CD4-positive, alpha-beta T cell treated with Interleukin-2 at 100 ng/mL for 4 hours (primary cell): ENCODE measurements at places on chromosomes 5 and 9.

DNA sequence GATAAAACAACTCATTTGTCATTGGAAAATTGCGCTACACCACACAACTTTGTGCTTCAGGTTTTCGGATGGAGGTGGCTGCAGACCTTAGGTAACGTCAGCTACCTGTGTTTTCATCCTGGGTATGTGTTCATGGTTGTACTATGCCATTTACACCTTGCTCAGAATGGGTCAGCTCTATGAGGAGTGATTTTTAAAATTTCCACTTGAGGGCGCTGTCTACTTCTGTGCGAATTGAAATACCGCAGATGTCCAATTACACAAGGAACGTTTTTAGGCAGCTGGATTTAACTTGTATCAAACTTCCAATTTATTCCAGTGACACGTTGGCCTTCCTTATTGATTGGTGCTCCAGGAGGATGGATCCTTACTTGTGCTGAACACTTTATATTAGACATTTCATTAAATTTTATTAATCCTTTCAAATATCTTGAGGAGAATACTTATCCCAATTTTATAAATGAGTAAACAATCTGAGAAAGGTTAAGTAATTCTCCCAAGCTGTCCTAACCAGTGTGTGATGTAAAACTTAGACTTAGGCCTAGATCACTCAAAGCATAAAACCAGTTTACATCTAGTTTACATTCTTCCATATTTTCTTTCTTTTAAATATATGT lies 23.4 kb downstream of the DMRTA1 start:
- DNase-seq: peak; percentile 31

- no peak for DNase-seq
Observed at GRCh38 chr9:29751226-29751625, 2177.9 kb upstream of the C9orf72 start.

GRCh38 chr5:176578391-176578808 lies 29.3 kb downstream of the CDHR2 start:
- peak; percentile 37 for DNase-seq

DNA sequence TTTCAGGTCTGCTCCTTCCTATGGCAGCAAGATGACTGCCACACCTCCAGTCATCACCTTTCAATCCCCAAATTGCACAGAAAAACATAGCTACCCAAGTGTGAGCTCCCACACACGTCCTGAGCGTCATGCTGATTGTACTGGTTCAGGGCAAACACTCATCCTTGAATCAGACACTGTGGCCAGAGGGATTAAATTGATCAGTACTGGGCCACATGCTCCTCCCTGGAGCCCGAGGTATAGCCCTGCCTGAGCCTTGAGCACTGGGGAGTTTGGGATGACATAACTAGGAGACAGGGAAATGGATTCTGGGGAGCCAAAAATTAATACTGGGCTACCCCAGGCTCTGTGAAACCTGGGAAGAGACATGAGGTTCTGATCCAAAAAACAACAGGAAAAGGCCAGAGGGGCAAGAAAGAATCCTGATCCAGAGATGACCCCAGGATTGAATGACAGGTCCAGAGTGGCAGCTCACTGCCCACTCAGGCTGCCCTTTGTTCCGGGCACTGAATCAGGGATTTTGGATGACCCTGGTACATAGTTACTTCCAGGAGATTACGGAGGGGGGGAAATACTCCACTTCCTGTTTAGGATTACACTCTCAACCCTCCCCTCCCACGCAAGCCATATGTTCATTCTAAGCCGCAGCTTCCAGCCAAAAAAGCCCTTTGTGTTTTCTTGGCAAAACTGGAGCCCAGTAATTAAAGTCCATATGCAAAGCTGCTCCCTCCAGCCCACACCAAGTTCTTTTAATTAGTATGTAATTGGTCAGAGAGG lies 141.6 kb upstream of the SPRY4 start:
- no peak for DNase-seq

DNA sequence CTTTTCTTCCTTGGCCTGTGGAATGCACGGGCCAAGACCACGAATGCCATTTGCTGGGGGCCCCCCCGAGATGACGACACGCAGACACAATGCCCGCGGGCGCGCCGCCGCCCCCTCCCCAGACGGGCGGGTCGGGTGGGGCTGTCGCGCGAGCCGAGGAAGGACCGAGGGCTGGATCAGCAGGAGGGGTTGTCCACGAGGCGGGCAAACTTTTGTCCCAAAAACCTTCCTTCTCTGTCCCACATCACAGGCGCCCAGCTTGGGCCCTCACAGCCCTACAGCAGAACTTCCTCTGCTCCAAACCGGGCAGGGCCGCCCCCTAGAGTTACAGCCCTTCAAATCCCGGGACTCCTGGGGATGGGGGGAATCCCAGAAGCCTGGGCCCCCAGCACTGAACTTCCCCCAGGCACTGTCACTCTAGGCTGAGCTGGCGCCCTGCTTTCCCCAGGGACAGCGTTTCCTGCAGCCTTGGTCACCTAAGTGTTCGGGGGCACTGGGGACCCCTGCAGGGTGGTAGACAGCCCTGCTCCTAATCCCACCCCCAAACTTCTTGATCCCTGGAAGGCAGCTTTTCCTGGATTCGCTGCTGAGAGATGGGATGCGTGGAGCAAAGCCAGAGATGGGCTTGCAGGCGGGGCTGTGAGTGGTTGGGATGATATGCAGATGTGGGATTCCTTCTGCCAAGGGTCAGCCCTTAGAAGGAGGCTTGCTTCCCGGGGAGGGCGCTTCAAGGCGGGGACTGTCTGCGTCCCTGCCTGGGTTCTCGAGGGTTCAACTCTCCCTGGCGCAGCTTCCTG lies 980 bp downstream of the COL5A1 start:
- no peak for DNase-seq

GRCh38 chr9:87776481-87777379 lies 50.8 kb downstream of the CTSL start:
- DNase-seq: no peak

- no peak for DNase-seq
Observed at GRCh38 chr5:36581070-36581469, 25.3 kb upstream of the SLC1A3 start.

- no peak for DNase-seq
Observed at GRCh38 chr9:16585591-16585990, 284.9 kb downstream of the BNC2 start.

GRCh38 chr5:64746446-64746845 lies 22.0 kb downstream of the SREK1IP1 start:
- DNase-seq: no peak

DNA sequence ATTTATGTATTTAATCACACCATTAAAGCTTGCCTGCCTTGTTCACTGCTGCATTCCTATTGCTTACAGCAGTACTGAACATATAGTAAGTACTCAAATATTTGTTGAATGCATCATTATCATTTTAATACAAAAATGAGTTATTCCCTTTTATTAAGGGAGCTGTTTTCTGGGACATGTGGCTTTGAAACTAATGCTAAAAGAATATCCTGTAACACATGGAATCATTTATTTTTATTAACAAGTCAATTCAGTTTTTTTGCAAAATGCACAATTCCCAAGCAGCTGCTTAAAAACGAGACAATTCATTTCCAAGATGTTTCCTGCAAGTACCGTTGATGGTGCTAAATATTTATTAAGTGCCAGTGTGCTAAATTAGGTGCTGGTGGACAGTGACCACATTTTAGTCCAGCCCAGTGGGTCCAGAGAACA lies 148.3 kb upstream of the NR3C1 start:
- DNase-seq: no peak

- DNase-seq: no peak
Observed at GRCh38 chr5:139678751-139679750, 30.9 kb downstream of the CXXC5 start.

DNA sequence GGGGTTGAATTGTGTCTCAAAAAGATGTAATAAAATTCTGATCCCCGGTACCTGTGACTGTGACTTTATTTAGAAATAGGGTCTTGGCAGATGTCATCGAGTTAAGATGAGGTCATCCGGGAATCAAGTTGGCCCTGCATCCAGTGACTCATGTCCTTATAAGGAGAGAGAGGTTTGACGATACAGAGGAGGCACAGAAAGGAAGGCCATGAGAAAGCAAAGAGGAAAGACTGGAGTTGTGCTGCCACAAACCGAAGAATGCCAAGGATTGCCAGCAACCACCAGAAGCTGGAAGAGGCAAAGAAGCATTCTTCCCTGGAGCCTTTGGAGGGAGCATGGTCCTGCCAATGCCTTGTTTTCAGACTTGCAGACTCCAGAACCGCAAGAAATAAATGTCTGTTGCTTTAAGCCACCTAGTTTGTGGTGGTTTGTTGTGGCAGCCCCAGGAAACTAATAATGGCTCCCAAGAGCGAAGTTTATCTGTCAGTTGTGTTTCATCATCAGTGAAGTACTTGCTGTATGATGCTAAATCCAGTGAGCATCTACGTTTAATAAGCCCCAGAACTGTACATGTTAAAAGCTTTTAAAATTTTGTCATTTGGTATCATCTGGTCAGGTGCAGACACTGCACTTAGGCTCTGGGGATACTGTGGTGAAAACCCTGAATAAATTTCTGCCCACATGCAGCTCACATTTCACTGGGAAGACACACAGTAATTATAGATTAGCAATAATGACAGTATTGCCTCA lies 114.8 kb downstream of the TLE4 start:
- DNase-seq: no peak

GRCh38 chr5:178115814-178116142 lies 2.4 kb downstream of the N4BP3 start:
- DNase-seq: no peak

- peak; percentile 79 for DNase-seq
Observed at GRCh38 chr5:159156426-159157238, 52.7 kb downstream of the RNF145 start.

DNA sequence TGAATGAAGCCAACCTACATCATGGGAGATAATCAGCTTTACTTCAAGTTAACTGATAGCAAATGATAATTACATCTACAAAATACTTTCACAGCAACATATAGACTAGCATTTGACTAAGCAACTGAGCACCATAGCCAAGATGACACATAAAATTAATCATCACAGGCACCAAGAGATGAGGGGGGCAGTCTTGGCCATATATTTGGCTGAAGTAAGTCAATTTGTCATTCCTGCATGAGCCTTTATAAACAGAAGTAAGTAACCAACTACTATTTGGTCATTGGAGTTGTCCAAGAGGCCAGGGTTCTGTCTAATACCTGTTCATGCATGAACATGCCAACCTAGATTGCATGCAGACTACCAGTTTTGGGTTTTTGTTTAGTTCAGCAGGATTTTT lies 53.6 kb downstream of the PDCD1LG2 start:
- DNase-seq: no peak

DNA sequence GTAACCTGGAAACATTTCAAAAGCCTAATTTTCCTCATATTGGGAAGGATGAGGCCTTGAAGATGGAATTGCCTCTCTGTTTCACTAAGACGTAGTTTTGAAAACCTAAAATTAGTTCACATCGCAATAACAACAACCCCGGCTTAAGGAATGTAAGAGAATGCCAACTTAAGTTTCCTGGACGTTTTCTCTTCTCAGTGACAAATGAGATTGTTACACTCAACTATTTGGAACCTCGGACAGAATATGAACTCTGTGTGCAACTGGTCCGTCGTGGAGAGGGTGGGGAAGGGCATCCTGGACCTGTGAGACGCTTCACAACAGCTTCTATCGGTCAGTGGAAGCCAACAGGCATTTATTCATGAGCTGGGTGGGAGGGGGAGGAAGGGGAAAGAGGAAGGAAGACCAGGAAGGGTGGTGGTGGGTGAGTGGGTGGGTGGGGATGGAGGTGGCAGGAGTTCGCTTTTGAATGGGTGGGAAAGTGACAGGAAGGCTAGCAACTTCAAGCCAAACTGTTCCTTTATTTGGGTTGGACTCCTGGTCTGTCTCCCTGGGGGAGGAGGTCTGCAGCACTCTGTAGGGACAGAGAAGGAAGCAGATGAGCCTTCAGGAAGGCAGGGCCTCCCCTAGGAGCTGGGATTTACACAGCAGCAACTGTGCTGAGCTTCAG lies 83.4 kb downstream of the TEK start:
- no peak for DNase-seq

- DNase-seq: peak; percentile 22
Observed at GRCh38 chr9:98191671-98192502, 550 bp downstream of the CORO2A start.

- DNase-seq: no peak
Observed at GRCh38 chr9:126533926-126534310, 79.8 kb upstream of the LMX1B start.

DNA sequence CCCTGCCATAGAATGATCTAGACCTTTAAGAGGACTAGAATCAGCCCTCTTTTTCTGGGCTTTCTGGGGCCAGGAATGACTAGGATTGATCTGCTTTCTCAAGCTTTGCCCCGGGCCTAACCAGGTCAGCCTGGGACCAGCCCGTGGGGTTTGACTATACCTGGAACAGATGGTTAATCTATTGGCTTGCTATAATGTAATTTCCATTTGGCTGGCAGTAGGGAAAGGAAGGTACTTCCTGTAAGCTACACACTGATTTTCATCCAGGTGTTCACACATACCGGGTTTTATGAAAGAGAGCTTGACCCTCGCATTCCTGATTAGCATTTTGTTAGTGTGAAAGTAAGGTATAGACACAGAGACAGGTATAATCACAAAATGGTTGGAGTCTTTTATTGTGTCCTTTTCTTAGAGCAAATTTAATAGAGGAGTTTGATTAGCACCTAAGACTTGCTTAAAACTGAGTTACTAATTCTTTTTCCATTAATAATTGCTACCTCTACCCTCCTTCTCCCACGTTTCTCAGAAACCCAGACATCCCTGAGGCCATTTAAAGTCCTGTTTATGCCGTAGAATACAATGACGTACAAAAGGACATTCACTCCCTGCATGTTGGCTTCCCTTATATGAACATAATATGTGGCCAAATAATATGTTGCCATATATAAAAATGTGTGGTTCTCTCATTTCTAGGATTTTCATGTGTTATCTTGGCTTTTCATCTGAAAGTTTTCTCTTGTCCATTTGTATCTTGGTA lies 17.3 kb downstream of the LNPEP start:
- no peak for DNase-seq

- no peak for DNase-seq
Observed at GRCh38 chr5:76196886-76197489, 113.8 kb downstream of the SV2C start.

GRCh38 chr9:130288926-130289690 lies 23.5 kb downstream of the HMCN2 start:
- DNase-seq: no peak

DNA sequence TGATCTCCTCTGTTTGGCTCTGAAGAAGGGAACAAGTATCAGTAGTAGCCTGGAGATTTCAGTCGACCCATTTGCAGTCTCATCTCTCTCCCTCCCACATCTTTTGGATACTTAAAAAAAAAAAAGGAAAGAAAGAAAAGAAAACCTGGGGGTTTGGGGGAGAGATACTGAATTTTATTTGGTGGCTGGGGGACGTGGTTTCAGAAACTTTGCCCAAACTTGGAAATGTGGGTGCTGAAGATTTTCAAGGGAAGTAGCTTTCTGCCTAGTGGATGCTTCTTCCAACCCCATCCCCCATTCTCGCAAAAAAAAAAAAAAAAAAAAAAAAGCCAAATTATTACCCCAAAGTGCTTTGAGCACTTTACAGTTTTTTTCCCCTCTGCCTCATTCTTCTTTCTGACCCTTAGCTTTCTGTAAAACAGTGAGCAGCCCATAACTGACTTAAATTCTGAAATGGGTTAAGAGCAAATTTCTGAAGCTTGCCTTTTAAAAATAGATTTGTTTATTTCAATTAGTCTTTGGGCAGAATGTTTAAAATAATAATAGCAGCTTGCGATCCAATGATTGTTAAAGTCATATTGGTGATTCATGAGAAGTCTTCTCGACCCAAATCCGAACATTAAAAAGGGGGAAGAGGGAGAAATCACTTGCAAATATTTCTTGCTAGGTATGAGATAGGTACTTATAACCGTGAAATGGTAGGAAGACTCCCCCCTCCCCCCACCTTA lies 894 bp downstream of the FST start:
- no peak for DNase-seq

GRCh38 chr9:31136524-31136923 lies 1247.9 kb upstream of the ACO1 start:
- no peak for DNase-seq
